NCI-H510A treated with DMSO at 0.1 percent for 48 hours (cell line): ENCODE measurements at places on chromosomes 3 and 15.

DNA sequence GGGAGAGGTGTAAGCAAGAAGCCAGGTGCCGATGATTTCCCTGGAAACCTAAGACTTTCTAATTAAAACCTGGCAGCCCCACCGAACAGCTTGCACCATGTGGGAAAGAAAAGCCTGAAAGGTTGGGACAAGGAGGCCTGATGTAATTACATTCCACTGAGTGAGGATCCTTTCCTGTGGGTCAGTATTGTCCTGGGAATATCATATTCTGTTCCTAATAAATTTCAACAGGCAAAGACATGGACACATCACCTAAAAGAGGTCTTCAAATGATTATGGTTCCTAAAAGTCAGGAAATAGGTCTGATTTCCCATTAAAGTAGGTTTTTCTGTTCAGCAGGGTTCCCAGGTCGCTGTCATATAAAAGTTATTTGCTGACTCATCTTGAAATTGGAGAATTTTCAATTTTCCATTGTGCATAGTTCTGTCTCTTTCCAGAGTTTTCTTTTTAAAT, 58.5 kb downstream of the DUT start:
- DNase-seq = no peak

- no peak for DNase-seq
Measured at GRCh38 chr15:95162069-95162468, 930.7 kb downstream of the MCTP2 start.

GRCh38 chr15:70322051-70322668, 224.4 kb upstream of the TLE3 start:
- no peak for DNase-seq

- no peak for DNase-seq
Measured at GRCh38 chr3:184158404-184158803, 3.2 kb downstream of the DVL3 start.

DNA sequence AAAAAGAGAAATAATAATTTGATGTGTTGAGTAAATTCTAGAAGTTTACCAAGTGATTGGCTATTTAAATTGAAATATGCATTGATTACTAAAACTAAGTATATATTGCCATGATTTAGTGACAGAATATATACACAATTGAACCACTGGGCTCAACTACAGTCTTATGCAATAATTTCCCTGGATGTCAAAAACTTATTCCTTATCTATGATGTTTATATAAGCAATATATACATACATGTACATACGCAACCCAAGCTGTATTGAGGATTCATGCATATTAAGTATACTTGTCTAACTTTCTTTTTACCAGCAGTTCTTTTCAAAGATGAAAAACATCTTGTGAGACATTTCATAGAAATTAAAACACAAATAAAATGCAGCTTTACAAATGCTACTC, 165.8 kb downstream of the ZIC4 start:
- DNase-seq = no peak
